ENCODE measurements at places on chromosomes 4 and X. TPM values are rescaled to one million over a fixed set of nuclear protein-coding genes. Genes with fewer than 3 reads are reported as not detected.

Gene FSTL5
- under 0.01 TPM for total RNA-seq

Gene TMEM35A
- total RNA-seq: 37.9 TPM

Gene AKAP14
- not detected for total RNA-seq

Gene FGG
- total RNA-seq: not detected

Gene TCEAL9
- 77.6 TPM for total RNA-seq

Gene SLBP
- 63.2 TPM for total RNA-seq

Gene MFAP3L
- 1.5 TPM for total RNA-seq

Gene CLRN2
- not detected for total RNA-seq

Gene TKTL2
- not detected for total RNA-seq

Gene KIAA1210
- total RNA-seq: not detected

Gene TLR8
- total RNA-seq: not detected

Gene HS6ST2
- total RNA-seq: under 0.01 TPM

Gene RBMXL3
- not detected for total RNA-seq

Gene DRD5
- not detected for total RNA-seq

Gene EGFL6
- total RNA-seq: not detected

Gene GC
- total RNA-seq: not detected

Gene IL1RAPL2
- 0.17 TPM for total RNA-seq

Gene PIN4
- 15.6 TPM for total RNA-seq

Gene KLF8
- total RNA-seq: 2.8 TPM

Gene AADAT
- 3.9 TPM for total RNA-seq

Gene ADAM29
- total RNA-seq: not detected

Gene SPANXN2
- not detected for total RNA-seq

Gene HEPH
- 57.7 TPM for total RNA-seq
